ENCODE measurements at places on chromosomes 2 and 18.

GRCh38 chr18:38688416-38688815 lies 1122.8 kb upstream of the CELF4 start:
- DNase-seq = no peak

- peak; percentile 61 for DNase-seq
These were observed 12.1 kb downstream of the CD226 start for GRCh38 chr18:69935319-69936190.

GRCh38 chr2:45382744-45383143 lies 228.3 kb downstream of the SRBD1 start:
- DNase-seq = no peak

DNA sequence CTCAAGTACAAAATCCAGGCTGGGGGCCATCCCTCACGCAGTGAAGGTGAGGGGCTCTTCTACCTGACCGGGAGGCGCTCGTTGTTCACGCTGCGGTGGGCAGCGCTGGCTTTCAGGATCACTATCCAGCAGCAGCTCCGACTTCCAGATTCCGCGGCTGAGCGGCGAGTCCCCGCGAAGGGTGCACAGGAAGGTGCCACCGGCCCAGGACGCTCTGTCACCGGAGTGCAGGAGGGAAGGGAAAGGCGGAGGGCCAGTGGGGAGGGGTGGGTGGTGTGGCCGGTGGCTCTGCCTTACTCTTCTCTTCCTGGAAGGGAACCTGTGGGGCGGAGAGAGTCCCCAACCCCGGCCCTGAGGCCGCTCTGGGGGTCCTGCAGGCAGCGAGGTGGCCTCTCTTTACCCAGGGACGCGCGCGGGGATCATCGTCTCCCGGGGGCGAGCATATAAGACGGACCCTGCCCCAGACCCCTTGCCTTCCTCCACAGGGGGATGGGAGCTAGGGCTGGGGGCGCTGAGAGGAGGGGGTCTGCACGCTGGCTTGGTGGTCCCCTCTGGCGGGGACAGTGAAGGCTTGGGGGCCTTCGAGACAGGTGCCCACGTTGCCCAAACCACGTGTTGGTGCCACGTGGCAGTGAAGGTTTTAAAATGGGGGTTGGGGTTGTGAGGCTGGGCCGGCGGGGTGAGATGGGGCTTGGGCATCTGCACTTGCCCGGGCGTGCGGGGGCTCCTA lies 26.9 kb upstream of the HS6ST1 start:
- no peak for DNase-seq

DNA sequence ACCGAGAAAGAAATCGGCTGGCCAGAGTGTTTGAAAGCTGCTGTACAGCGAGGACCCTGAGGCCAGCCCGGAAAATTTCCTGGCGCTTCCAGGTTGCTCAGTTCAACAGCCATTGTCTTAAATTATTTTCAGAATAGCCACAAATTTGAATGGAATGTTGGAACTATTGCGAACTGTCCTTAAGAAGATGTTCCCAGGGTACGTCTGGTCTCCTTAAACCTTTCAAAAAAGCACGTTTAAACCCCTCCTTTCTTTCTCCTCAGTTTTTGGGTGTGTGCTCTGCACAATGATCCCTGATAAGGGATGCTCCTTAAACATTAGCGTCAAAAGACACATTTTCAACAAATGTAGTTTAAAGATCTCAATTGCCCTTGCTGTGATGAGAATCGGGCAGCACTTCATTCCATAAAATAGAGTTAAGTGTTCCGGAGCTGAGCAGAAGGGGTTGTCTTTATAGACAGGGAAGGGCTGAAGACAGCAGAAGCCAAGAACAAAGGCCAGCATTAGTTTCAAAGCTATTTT lies 14.5 kb upstream of the LPIN2 start:
- no peak for DNase-seq

- DNase-seq = no peak
These were observed 78.1 kb upstream of the PDE1A start for GRCh38 chr2:182504903-182505302.

- DNase-seq = no peak
These were observed 5.4 kb downstream of the DIS3L2 start for GRCh38 chr2:231966886-231967285.

DNA sequence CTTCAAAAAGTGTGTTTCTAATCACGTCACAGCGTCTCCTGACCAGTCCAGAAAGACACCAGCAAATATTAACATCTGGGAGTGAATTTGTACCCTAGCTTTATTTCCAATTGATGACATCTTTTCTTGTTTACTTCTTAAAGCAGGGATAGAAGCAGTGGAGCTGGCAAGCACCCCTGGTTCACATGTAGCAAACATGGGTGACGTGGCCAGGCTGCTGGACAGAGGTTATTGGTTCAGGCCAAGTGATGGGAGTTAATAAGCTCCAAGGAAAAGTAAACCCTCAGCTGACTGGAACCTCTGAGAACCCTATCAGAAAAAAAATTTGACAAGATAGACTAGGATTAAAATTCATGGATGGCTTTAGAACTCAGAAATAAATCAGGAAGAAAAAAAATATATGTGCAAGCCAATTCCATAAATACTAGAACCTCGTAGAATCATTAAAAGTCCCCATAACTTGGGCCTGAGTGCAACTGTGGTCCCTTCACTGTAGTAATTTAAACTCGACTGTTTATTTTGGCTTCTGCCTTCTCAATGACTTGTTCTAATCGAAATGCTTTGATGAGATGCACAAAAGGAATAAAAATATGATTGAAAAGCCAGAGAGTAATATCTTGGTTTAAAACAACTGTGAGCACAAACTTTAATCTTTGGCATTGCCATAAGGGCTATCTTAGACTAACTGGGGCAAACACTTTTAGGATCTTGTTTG lies 121.5 kb upstream of the CTAGE1 start:
- no peak for DNase-seq

DNA sequence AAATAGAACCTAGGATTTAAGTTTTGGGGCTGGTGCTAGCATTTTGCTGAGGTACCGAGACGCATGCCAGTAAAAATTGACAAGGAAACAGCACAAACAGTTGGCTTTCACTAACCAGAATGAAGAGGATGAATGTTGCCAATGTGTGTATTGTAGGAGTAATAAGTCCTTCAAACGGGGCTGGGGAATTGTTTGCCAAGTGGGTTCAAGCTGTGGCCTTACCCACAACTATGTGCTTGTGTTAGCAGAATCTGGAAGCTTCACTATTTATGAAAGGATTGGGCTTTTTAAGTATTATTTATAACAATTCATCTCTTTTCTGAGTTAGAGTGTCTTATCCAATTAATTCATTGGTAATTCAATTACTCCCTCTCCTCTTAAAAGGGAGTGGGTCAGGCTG lies 15.0 kb upstream of the KIF5C start:
- no peak for DNase-seq

- DNase-seq = no peak
These were observed 102.9 kb upstream of the TGFA start for GRCh38 chr2:70656421-70657010.

DNA sequence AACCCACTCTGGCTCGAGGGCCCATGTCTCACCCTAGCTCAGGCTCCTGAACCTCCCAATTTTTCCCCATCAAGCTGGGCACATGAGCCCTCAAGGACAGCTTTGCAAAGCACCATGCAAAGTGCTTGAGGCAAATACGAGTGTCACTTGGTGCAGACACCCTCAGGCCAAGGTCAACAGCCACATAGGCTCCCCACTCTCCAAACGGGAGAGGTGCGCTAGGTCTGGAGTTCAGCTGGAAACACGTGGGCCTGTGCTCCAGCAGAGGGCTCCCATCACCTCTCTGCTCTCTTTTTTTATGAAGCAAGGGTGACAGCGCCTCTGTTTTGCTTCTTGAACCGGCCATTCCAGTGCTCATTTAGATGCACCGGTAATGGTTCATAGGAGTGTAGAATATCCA lies 11.9 kb upstream of the ARHGAP25 start:
- DNase-seq = no peak

DNA sequence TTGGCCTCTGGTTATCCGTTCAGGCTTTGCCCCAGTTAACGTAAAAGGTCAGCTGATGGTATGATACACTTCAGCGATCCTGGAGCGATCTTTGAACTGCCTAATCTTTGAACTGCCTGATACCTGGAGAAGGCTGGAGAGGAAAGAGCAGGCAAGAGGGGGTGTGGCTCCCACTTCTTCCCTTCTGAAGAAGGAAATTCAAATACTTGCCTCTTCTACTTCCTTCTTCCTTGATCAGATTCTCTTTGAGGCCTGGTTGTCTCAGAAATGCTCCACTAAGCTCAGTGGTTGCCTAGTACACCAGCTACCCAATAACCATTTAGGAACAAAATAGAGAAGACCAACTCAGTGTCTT lies 619 bp downstream of the GALM start:
- DNase-seq = no peak

DNA sequence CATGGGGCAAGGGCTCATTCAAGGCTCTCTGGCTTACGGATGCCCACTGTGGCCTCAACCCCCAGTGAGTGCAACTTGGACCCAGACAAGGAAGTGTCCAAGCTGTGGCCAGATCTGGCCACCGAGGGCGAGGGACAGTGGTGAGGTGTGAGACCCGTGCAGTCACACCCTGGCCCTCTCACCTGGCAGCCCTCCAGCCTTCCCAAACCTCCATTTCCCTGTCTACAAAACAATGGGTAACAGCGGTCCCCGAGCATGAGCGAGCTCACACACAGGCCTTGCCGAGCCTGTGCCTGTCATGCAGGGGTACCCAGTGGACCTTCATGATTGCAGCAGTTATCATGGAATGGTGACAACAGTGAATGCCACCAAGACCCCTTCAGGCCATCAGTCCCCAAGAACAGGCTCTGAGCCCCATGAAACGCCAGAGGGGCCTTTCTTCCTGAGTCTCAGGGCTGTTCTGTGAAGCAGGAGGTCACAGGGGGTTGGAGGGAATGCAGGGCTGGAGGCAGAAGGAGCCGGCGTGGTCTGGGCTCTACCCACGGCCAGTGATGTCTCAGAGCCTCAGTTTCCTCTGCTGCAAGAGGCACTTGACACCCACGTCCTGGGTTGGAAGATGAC lies 49.8 kb downstream of the RAMP1 start:
- no peak for DNase-seq

- DNase-seq = no peak
These were observed 22.2 kb downstream of the KCNG2 start for GRCh38 chr18:79819968-79820351.

DNA sequence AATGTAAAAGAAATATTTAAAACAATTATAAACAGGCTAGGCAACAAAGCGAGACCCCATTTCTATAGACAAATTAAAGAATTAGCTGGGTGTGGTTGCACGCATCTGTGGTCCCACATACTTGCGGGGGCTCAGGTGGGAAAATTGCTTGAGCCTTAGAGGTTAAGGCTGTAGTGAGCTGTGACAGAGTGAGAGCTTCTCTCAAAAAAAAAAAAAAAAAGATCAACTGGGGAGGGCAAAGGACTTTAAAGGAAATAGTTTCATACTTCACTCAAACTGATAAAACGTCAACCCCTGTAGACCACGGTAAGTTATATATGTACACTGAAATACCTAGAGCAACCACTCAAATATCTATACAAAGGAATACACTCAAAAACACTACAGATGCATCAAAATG lies 37.5 kb downstream of the MGAT4A start:
- DNase-seq = no peak

DNA sequence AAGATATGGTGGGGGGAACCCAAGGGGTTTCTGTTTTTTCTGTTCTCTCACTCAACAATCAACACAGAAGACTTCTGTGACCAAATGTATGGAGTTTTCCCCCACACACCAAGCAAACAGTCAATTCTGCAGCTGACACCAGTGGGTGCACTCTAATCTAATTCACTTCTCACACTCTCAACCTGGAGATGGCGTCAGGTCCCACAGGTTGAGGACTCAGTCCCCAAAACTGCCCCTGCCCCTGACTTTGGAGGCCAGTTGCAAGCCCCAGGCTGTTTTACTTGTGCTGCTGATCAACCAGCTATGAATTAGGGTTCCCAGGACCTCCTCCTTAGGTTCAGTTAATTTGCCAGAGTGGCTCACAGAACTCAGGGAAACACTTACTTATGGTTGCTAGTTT lies 6.2 kb downstream of the RNU2-63P start:
- DNase-seq = no peak

DNA sequence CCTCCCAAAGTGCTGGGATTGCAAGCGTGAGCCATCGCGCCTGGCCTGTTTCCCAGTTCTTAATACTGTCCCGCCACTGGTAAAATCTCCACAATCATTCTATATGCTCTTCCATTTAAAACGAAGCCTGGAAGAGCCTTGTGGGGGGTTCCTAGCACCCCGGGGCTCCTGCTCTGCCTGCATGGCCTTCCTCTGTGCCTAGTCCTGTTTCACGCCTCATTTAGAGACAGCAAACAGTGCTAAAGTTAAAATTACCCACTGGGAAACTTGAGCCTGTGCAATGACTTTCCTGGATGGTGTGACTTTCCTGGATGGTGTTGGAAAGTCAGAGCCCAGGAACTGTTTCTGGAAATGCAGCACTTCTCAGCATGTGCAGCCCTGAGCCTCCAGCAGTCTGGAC lies 55.0 kb downstream of the INPP5D start:
- no peak for DNase-seq

- peak; percentile 24 for DNase-seq
These were observed 3.3 kb upstream of the HJURP start for GRCh38 chr2:233857511-233858141.

GRCh38 chr2:55887901-55888624 lies 35.5 kb downstream of the EFEMP1 start:
- no peak for DNase-seq

GRCh38 chr2:78420132-78420531 lies 605.4 kb upstream of the REG3G start:
- DNase-seq = no peak

- DNase-seq = no peak
These were observed 362.8 kb downstream of the FBXO15 start for GRCh38 chr18:73784853-73785252.

DNA sequence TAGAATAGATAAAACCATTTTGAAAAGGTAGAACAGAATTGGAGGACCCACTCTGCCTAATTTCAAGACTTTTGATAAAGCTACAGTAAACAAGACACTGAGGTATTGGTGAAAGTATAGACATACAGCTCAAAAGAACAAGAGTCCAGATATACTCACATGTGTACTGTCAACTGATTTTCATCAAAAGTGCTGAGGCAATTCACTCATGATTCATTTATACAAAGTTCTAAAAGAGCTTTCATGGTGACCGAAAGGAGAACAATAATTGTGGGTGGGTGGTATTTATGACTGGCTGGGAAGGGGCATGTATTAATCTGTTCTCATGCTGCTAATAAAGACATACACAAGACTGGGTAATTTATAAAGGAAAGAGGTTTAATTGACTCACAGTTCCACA lies 7.3 kb downstream of the MAP4K3 start:
- DNase-seq = no peak
